ENCODE measurements at places on chromosomes 2 and 18.

DNA sequence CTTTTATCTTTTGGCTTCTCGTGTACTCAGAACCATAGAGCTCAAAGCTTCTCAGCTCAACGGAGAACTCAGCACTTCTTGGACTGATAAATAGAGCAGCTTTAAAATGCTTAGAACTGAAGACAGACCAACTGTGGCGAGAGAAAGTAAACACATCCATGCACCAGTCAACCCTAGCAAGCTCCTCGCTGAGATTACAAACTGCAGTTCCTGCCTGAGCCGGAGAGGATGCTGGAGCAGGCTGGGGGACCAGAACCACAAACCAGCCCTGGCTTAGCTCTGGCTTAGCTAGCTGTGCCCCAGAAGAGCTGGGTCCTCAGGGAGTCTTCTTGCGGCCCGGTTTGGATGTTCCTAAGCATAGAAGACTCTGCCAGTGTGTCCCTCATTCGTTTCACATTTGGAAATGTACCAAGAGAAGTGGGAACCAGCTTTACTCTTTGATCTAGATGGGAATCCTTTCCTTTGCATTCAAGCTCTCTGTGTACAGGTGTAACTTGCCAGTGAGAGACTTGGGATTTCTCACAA, 5.6 kb downstream of the PAX8 start:
- no peak for DNase-seq

GRCh38 chr2:241933179-241933911, 63.8 kb downstream of the RTP5 start:
- DNase-seq: no peak

DNA sequence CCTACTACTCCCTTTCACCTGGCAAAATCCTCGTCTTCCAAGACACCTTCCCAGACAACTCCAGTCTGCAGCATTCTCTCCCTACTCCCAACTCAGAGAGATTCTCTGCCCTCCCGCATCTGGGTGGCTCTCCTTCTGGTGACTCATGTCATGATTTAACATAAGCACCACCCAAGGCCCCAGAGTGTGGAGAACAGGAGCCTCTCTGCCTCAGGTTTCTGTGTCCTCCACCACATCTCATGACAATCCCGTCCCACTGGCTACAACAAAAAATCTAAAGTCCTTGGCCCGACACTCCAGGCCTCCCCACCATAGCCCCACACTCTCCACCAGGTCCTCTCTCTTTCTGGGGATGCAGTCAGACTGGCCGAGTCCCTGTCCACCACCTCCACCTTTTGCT, 197.1 kb downstream of the BCL11A start:
- DNase-seq: no peak

DNA sequence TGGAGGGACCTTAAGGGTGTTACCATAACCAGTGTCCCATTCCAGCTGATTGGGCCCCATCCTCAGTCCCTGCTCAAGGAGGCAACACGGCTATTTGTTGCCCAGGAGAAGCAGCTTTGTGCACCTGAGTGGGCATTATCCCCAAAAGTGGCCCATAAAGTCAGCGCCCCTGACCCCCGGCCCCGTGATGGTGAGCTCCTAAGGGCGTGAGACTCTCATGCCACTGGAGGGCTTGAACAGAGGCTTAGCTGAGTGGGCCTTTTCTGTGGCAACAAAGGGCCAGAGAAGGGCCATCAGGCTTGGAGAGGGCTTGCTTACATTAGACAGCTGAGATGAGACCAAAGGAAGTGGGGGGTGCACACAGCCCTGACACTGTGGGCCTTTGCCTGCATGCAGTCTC, 99.2 kb upstream of the RAB6C start:
- DNase-seq: no peak

- no peak for DNase-seq
Observed at GRCh38 chr18:78293940-78294541, 685.6 kb upstream of the SALL3 start.

DNA sequence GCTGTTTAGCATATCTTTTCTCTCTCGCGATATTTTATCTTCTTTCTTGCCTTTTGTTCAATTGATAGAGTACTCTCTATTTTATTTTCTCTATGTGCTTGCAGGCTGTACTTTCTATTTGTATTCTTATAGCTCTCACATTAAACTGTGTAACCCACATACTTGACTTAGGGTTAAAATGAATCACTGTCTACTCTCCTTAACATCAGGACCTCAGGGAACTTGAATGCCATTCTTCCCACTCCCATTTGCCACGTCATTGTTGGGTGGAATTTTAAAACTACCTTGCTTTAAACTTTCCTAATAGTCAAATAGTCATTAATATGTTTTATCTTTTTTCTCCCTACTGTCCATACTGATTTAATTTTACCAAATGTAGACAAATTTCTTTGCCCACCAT, 269.7 kb downstream of the ALPK2 start:
- no peak for DNase-seq

All from left ventricle myocardium superior (tissue), 1 donor.